ENCODE measurements at places on chromosomes 11 and 22.

DNA sequence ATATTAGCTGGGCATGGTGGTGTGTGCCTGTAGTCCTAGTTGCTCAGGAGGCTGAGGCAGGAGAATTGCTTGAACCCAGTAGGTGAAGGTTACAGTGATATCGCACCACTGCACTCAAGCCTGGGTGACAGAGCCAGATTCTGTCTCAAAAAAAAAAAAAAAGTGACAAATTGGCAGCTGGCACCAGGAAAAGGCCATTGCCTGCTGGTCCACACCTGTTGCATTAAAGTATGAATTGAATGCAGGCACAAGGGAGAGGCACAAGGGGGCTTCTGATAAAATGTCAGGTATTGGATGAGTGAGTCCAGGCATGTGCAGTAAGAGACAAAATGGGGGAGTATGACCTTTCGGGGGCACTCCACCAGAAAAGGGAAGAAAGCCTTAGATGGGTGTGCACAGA, 28.2 kb downstream of the ZNF70 start:
- no peak for DNase-seq

- no peak for DNase-seq
These were observed 28.9 kb downstream of the MOV10L1 start for GRCh38 chr22:50118557-50119168.

DNA sequence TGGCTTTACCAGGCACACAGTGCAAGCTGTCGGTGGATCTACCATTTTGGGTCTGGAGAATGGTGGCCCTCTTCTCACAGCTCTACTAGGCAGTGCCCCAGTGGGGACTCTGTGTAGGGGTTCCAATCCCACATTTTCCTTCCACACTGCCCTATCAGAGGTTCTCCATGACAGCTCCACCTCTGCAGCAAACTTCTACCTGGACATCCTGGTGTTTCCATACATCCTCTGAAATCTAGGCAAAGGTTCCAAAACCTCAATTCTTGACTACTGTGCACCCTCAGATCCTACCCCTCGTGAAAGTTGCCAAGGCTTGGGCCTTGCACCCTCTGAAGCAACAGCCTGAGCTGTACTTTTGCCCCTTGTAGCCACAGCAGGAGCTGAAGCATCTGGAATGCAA, 108.1 kb downstream of the SOX6 start:
- no peak for DNase-seq

DNA sequence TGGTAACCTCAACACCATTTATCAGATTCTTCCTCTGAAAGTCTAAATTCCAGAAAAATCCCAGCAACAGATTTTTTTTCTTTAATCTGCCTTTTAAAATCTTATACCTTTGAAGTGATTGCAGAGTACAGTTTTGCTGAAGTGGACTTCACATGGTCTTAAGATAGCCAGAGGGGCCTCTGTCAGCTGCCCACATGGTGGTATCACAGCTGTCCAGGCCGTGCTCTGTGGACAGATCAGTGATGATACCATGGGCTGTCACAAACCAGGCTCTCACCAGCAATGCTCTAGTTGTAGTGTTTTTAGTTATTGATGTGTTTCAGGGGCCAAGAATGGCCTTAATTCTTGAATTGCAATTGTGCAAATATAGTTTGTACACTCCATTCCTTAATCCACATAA, 44.0 kb downstream of the PARVA start:
- no peak for DNase-seq

- no peak for DNase-seq
These were observed 156.0 kb downstream of the PKNOX2 start for GRCh38 chr11:125320347-125321076.

DNA sequence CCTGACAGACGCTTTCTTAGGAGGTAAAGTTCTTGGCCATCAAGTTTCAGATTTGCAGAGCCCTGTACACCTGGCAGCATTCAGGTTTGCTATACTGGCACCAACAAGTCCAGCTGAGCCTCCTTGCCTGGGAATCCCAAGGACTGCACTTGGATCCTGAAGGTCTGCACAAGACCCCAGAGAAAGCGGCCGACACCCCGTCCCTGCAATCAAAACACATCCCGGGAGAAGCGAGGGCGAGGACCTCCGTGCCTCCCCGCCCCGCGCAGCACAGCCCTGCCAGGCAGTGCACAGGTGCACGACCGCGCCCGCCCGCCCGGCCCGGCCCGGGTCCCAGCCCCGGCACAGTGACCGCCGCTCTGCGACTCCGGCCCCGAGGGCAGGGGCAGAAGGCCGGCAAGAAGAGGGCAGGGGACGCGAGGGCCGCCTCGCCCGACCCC, 559 bp downstream of the MRTFA start:
- no peak for DNase-seq

- DNase-seq = no peak
These were observed 29.1 kb upstream of the RELT start for GRCh38 chr11:73347067-73347466.

DNA sequence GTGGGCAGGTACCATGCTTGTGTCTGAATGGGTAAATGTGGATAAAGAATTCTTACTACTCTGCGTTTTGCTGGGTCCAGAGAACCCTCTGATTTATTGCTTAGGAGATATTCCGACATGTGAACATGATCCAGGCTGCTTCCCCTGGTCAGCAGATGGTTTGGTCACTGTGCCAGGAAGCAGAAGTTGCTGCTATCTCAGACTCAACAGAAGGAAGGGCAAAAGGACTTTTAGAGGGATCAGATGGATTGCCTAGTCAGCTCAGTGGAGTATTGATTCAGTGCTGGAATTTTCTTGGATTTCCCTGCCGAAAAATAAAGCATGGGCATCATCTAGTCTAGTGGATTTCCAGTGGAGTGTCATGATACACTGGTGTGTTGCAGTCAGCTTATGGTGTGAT, 440.1 kb downstream of the NTM start:
- no peak for DNase-seq

DNA sequence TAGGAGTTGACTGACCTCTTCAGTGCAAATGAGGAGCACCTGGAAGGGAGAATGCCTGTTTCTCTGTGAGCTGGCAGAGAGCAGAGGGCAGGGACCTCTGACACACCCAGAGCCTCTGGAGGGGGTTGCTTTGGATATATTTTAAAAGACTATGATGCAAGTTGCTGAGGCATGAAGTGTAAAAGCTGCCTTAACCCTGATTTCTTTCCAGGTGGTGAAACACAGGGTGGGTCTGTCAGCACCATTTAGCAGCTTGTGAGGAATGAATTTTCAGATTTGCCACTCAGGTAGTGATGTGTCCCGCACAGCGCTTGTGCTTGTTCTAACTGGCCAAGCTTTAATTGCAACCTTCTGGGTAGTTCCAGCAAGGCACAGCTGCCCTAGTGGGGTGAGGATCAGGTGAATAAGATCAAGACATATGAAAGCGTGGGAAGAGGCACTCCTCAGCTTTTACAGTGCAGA, 90.2 kb downstream of the SWAP70 start:
- no peak for DNase-seq

GRCh38 chr11:3073029-3073435, 15.8 kb upstream of the CARS1 start:
- DNase-seq = no peak

DNA sequence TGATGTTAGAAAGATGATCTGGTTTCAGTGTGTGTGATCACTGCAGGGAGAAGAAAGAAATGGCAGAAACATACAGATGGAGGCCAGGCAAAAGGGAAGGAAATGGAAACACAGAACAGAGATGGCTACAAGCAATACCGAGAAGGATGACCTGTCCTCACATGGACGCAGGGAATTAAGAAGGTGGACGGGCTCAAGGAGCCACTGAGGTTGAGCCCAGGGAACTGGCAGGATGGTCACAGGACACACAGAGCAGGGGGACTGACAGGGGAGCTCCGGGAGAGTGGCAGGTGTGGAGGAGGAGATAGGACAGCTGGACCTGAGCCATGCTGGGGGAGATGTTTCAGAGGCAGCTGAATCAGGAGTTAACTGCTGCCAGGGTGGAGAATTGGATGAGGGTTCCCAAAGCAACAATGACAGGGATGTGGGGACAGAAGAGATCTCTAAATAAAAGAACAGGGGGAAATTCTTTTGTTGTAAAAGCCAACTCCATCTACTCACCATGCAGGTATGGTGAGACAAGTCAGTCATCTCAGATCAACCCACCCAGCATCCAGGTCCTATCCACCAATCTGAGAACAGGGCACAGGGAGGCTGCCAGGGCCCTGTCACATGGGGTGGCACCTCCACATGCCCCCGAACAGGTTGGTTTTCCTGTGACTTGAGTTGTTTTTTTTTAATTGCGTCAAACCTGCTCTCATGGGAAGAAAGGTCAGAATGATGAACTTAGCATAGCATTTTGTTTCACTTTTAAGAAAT, 26.3 kb downstream of the KLHL22 start:
- DNase-seq = no peak

DNA sequence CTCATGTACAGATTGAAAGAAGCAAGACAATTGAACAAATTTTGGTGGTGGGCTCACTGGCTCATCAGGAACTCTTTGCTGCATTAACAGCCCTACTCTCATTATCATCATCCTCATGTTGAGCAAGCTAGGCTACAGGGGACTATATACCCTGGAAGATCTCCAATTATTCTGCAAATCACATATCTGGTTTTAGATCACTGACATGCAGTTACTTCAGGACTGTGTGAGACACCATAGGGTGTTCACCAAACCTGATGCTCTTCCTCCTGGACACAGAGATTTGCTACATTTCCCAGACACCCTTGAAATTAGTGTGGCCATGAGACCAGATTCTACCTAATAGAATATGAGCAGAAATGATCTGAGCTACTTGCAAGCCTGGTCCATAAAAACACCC, 23.0 kb upstream of the ME3 start:
- no peak for DNase-seq

DNA sequence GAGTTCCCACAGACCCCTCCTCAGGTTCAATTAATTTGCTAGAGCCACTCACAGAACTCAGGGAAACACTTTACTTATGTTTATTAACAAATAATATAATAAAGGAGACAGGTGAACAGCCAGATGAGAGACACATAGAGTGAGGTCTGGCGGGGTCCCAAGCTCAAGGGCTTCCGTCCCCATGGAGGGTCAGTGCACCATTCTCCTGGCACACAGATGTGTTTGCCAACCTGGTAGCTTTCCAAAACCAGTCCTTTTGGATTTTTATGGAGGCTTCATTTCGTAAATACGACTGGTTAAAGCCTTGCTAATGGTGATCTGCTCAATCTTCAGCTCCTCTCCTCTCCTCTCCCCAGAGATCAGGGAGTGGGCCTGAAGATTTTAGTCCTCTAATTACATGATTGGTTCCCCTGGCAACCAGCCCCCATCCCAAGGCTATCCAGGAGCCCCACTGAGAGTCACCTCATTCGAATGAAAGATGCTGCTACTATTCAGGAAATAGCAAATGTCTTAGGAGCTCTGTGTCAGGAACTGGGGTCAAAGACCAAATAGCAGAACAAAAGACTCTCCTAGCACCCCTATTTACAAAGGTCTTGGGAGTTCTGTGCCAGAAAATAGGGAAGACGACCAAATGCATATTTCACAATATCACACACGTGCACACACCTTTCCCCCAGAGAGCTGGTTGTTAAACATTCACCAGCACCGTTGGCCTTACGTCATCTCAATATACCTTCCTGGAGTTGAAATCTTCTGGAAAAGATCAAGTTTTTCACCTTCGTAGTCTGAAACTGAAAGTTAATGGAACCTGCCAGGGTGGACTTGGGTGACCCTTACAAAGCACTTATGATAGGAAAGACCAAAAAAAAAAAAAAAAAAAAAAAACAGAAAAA, 23.8 kb upstream of the CAPRIN1 start:
- DNase-seq = no peak

GRCh38 chr11:17012179-17012578, 2.0 kb downstream of the PLEKHA7 start:
- no peak for DNase-seq

- no peak for DNase-seq
These were observed 3.4 kb downstream of the SLC17A6 start for GRCh38 chr11:22341588-22341931.

GRCh38 chr11:3626250-3626960, 15.4 kb downstream of the ART5 start:
- no peak for DNase-seq

DNA sequence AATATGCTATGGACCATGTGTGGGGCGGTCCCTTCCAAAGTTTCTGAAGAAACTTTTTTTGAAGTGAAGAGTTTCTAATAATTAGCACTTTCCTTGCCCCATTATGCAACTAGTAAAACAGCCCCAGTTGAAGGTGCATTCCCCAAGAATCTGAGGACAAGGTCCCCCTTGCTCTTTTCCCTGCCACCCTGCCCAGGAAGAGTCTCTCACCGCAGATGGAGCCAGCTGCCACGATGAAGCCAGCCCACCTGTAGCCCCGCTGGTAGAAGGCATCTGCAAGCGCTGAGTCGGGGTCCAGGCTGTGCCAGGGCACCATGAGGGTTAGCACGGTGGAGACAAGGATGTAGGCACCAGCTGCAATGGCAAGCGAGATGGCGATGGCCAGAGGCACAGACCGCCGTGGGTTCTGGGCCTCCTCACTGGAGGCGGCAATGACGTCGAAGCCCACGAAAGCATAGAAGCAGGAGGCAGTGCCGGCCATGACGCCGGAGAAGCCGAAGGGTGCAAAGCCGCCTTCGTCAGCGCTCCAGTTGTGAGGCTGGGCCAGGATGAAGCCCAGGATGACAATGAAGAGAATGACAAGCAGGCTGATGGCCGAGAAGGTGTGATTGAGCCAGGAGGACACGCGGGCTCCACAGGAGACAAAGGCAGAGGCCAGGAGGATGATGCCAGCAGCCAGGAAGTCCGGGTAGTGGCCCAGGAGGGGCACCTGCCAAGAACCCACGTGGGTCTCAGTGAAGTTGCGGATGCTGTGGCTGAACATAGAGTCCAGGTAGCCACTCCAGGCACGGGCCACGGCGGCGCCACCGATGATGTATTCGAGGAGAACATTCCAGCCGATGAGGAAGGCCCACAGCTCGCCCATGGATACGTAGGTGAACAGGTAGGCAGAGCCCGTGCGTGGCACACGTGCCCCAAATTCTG, 1.5 kb downstream of the SLC7A4 start:
- DNase-seq = no peak

DNA sequence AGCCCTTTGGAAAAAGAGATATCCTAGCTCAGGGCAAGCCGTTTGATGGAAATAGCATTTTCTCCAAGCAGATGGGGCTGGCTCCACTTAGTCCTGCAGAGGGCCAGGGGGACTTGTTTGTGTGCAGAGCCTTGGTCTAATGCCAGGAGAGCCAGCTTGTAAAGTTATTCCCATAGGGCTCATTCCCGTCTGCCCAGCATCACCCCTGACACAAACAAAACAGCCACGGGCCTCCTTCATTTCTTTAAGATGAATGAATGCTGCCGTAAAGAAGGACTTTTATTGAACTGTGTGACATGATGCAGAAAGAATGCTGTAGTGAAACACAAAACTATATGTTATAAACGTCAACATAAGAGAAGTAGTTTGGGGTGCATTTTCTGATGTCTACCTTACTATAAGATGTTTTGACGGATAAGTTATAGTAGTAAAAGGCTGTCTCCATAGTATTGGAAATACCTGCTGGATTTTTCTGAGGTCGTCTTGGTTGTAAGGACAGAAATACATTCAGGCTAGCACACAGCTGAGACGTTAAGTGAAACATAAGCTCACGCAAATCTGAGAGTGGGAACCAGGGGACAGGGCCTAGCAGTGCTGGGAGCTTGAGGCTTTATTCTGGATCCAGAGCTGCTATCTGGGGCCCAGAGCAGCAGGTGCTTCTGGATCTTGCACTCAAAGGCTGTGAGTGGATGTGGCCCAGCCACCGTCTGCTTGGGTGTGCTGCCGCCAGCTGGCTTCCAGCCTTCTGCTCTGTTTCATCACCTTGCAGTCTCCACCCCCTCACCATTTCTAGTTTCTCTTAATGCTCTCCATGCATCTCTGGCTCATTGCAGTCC, 53.3 kb downstream of the NCAM1 start:
- DNase-seq = no peak

All from GOT3 (cell line).